Activated naive CD4-positive, alpha-beta T cell treated with anti-CD3 and anti-CD28 coated beads, Interleukin-2, amount 10 ng/mL, durations not matched to agents 7 days and 5 days (primary cell): ENCODE measurements at places on chromosomes 2 and 18.

DNA sequence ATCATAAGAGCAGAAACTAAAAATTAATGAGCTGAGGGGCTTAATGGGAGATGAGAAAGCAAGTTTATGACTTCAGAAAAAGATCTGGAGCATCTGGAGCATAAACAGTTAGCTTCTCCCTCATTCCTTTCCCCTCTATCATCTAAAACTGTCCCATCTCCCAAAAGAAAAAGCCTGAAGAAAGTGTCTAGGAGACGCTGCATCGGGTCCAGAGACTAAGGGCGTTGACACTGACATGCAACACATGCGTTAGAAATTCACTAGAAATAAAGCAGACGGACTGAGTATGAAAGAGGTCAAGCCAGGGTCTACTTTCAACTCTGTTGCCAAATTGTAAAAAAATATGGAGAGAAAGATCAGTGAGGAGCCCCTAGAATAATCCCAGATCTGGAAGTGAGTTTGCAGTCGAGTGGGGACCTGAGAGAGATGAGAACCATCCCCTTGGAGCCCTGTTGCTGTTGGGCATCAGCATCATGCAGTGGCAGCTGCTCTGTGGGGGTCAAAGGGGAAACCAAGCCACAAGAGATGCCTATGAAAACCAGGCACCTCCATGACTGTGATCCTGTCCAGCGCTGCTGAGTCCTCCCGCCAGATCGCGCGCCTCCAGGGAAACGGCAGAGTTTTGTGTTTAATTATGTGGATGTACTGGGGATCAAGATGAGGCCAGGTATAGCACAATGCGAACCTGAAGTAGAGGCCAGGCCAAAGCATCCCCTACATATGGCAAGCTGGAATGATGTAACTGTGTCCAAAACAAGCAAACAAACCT, 13.9 kb downstream of the ANTXR1 start:
- H3K4me3 ChIP-seq: no peak overlapping the region
- H3K27me3 ChIP-seq: peaks cover 11% of the 10 kb centered on the region
- H3K27ac ChIP-seq: no peak overlapping the region
- DNase-seq: no peak
- no peaks in the 10 kb centered on the region for H3K4me1 ChIP-seq

DNA sequence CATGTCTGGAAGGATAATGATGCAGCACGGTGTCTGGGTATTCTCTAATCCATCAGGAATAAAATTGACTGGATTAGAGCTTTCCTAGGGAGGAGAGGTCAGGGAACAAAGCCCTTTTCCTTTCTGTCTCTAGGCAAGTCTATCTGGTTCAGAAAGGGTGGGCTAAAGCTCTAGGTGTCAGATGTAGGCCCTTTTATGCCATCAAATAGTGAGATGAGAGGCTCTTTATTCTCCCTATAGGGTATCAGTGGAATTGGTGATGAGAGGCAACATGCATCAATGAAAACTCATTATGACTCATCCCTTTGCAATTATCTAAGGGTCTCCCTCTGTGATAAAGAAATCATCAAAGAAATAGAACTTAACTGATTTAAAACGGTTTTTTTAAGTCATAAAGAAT, 328.0 kb upstream of the CRIM1 start:
- H3K4me3 ChIP-seq: no peak overlapping the region
- no peaks in the 10 kb centered on the region for H3K36me3 ChIP-seq
- no peak overlapping the region for H3K27ac ChIP-seq
- DNase-seq: no peak

- no peak for DNase-seq
- H3K36me3 ChIP-seq: peaks cover 29% of the 10 kb centered on the region
- H3K4me3 ChIP-seq: no peak overlapping the region
- H3K4me1 ChIP-seq: peaks cover 41% of the 10 kb centered on the region
- H3K27ac ChIP-seq: peak overlapping the region; percentile 61
Measured at GRCh38 chr2:25817630-25818029, 60.7 kb downstream of the ASXL2 start.

DNA sequence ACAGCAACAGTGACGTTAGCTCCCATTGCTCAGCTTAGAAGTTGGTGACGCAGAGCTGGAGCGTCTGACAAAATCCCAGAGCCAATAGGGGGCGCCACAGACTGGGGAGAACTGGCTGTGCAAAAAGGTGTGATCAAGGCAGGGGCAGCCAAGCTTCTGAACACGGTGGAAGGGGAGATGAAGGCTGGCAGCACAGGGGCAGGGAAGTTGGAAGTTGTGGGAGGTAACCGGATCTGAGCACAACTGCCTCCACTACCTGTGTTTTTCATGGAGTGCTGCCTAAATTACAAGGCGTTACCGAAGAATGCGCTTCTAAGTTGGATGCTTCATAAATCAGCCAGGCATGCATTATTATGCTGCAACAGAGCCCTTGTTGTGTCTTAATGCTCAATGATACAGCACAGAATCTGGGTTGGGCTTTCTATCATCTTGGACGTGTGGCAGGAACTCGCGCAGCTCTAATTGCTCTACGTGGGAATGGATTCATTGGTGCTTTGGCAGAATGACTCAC, 370.0 kb downstream of the SLC4A3 start:
- H3K36me3 ChIP-seq: no peaks in the 10 kb centered on the region
- H3K4me1 ChIP-seq: no peaks in the 10 kb centered on the region
- no peak overlapping the region for H3K4me3 ChIP-seq
- H3K27ac ChIP-seq: no peak overlapping the region
- no peaks in the 10 kb centered on the region for H3K27me3 ChIP-seq

DNA sequence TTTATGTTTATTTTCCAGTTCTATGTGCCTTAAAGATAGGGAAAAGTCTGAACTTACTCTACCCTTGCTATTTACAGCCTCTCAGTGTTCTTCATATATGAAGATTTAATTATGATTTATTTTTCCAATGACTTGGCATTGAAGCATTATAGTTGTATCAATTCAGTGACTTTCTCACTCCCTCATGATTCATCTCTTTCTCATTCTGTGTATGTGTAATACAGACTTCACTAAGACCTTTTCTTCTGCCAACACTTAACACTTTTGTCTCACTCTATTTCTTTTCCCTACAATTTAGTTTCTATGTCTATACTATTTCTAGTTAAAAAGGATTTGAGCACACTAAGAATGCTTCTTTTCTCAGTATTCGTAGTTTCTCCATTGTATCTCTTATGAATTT, 1470.3 kb upstream of the ACVR2A start:
- no peaks in the 10 kb centered on the region for H3K27me3 ChIP-seq
- H3K4me1 ChIP-seq: no peaks in the 10 kb centered on the region
- no peak for DNase-seq
- H3K27ac ChIP-seq: no peak overlapping the region
- H3K36me3 ChIP-seq: no peaks in the 10 kb centered on the region
- no peak overlapping the region for H3K4me3 ChIP-seq

DNA sequence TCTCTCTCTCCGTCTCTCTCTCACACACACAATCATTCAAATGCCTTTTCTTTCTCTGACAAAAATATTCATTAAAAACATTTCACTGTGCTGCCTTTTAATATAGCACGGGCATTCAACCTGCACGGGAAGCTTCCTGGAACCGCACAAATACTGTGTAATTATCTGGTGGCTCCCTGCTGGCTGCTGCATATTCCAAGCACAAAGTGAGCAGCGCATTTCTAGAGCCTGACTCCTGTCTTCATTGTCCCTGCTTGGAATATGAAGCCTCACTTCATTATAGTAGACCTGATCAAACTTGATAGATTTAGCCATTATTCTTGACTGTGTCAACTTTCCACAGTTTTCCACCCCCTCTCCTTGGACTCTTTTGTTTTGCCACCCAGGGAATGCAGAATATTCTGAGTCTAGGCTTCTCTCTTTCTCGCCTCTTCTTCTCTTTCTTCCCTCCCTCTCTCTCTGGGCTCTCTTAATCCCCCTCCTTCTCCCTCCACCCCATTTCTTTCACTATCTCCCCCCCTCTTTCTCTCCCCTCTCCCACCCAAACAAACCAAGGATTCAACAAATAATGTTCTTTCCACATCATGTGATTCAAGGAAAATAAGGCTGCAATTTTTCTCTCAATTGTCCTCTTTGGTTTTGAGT, 672.1 kb upstream of the FANCL start:
- no peaks in the 10 kb centered on the region for H3K4me1 ChIP-seq
- no peak for DNase-seq
- H3K36me3 ChIP-seq: no peaks in the 10 kb centered on the region
- H3K27me3 ChIP-seq: no peaks in the 10 kb centered on the region

DNA sequence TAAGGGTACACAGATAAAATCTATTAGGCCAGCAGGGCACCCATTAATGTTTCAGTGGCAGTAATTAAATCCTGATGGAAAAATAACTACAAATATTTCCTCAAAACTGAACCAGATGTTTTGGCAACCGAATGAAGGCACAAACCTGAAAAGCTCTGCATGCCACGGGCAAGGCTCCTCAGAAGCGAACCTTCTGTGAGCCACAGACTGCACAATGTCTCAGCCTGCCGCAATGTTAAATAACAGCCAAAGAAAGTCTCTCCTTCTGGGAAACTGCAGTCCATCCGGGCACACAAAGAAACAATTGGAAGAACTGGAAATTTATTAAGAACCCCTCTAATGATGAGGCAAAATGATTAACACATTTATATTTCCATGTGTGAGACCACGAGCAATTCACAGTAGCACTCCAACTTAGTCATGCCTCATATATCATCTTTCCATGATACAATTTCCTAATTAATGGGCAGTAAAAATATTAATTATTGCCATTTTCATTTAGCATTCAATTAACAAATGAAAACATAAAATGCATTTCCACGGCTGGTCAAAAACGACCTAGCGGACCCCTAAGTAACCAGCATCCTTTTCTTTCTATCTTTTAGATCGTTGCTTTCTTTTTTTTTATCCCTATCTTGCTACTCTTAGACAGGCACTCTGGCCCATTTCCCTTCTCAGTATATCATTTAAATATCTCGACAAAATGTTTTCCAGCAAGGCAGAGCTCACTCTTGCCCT, 237.5 kb downstream of the EPHA4 start:
- H3K27ac ChIP-seq: no peak overlapping the region
- H3K36me3 ChIP-seq: peaks cover 1% of the 10 kb centered on the region
- DNase-seq: no peak

GRCh38 chr2:45289997-45290709, 280.9 kb upstream of the SIX2 start:
- no peak overlapping the region for H3K4me3 ChIP-seq
- peaks cover 25% of the 10 kb centered on the region for H3K27me3 ChIP-seq
- DNase-seq: no peak
- no peaks in the 10 kb centered on the region for H3K4me1 ChIP-seq
- H3K36me3 ChIP-seq: no peaks in the 10 kb centered on the region

- no peaks in the 10 kb centered on the region for H3K36me3 ChIP-seq
- no peak overlapping the region for H3K27ac ChIP-seq
- H3K4me1 ChIP-seq: no peaks in the 10 kb centered on the region
- H3K27me3 ChIP-seq: no peaks in the 10 kb centered on the region
Measured at GRCh38 chr2:53515435-53516332, 251.9 kb upstream of the CHAC2 start.

- H3K36me3 ChIP-seq: no peaks in the 10 kb centered on the region
- H3K27me3 ChIP-seq: peaks cover 9% of the 10 kb centered on the region
- H3K4me1 ChIP-seq: no peaks in the 10 kb centered on the region
- DNase-seq: no peak
- no peak overlapping the region for H3K4me3 ChIP-seq
Measured at GRCh38 chr2:120629241-120629895, 106.3 kb upstream of the GLI2 start.

GRCh38 chr2:183069174-183069573, 9.4 kb upstream of the DUSP19 start:
- H3K27me3 ChIP-seq: peaks cover 24% of the 10 kb centered on the region
- H3K4me3 ChIP-seq: no peak overlapping the region
- no peaks in the 10 kb centered on the region for H3K4me1 ChIP-seq
- no peak for DNase-seq
- no peaks in the 10 kb centered on the region for H3K36me3 ChIP-seq

GRCh38 chr2:12318427-12319057, 398.2 kb upstream of the TRIB2 start:
- peaks cover 14% of the 10 kb centered on the region for H3K4me1 ChIP-seq
- H3K36me3 ChIP-seq: no peaks in the 10 kb centered on the region
- no peak overlapping the region for H3K27ac ChIP-seq
- H3K4me3 ChIP-seq: no peak overlapping the region

DNA sequence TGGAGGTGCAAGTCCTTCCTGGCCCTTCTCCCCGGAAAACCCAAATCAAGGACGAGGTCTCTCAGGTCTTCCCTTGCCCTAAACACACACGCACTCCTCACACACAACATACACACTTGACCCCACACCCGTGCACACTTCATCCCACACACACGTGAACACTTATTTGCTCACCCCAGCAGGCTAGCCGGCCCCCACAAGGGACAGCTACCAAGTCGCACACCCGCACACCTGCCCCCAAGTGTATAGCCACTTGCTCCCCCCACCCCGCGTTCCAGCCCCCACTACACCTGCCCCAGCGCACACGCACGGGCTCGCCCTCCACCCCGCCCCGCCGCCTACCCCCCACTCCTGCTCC, 359 bp downstream of the TGFBRAP1 start:
- peak overlapping the region; percentile 80 for H3K4me3 ChIP-seq

GRCh38 chr2:54262015-54262765, 6.2 kb upstream of the TSPYL6 start:
- H3K4me1 ChIP-seq: no peaks in the 10 kb centered on the region
- no peak overlapping the region for H3K4me3 ChIP-seq
- H3K36me3 ChIP-seq: no peaks in the 10 kb centered on the region
- no peak overlapping the region for H3K27ac ChIP-seq

- H3K27me3 ChIP-seq: no peaks in the 10 kb centered on the region
- DNase-seq: peak; percentile 90
- H3K4me1 ChIP-seq: peaks cover 95% of the 10 kb centered on the region
Measured at GRCh38 chr18:77063260-77063659, 69.3 kb downstream of the MBP start.

- no peaks in the 10 kb centered on the region for H3K36me3 ChIP-seq
- no peak overlapping the region for H3K27ac ChIP-seq
- DNase-seq: no peak
- H3K4me1 ChIP-seq: no peaks in the 10 kb centered on the region
- no peaks in the 10 kb centered on the region for H3K27me3 ChIP-seq
Measured at GRCh38 chr2:66729416-66730330, 294.7 kb downstream of the MEIS1 start.

DNA sequence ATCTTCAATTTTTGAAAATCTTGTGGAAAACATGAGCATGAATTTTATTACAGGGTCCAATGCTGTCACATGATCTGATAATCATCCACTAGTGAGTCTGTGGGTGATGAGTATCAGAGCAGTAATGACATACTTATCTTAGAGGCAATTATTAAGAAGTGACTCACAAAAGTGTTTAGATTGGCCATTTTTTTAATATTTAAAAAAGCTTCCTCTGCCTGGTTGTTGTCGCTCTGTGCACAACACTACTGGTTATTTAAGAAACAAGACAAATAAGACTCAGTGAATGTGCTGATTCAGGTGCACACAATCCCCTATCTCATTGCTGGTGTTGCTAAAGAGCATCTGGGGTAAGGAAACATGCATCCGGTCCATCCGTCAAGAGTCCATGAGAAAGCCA, 665.8 kb upstream of the ZEB2 start:
- H3K27me3 ChIP-seq: no peaks in the 10 kb centered on the region
- H3K4me3 ChIP-seq: no peak overlapping the region
- no peaks in the 10 kb centered on the region for H3K36me3 ChIP-seq
- no peak overlapping the region for H3K27ac ChIP-seq
